ENCODE measurements at places on chromosomes 5 and 9.

DNA sequence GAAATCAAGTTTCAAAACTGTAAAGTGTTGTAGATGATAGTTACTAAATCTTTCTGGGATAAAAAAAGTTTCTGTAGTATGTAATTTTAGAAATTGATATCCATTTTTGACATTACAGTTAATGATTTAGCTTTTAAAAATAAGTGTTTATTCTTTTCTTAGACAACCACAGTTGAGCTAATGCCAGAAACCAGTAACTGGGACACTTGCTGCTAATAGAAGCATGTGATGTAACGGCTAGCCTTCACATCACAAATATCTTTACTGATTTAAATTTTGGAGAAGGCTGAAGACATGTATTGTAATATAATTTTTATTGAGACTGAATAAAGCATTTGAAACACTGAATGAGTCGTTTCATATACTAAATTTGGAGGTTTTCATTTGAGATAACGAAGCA is 18.8 kb downstream of the CSNK1G3 start:
- DNase-seq: no peak

GRCh38 chr5:37838152-37838932 is 1.5 kb downstream of the GDNF start:
- DNase-seq: no peak

DNA sequence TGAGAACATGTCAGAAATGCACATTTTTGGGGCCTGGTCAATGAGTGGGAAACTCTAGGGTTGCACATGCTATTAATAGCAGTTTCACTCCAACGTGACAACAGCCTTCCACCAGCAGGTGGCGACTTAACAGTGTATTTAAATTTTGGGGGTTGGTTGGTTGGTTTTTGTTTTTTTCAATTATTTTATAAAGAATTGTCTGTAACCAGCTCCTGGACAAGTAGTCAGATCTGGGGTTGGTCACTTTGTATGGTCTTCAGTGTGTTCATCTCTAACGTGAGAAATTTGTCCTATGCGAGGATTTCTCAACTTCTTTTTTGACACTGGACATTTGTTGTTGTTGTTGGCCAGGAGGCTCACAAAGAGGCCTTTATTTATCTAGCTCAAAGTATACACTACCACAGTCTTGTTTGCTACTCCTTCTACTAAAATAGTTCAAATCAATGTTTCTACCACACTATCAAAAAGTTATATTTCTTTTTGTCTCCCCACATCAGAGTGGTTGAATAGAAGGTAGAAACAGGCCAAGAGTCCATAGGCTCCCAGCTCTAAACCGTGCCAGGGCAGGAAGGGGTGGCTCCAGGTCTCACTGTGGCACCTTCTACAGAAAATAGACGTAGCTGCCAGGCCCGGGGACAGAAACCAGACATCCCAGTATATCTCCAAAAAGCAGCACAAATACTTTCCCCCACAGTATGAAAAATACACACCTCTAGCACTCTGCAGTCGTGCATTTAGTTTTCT is 110.4 kb downstream of the TRPM6 start:
- peak; percentile 10 for DNase-seq

- DNase-seq: no peak
Observed at GRCh38 chr9:107466826-107467225, 22.7 kb downstream of the KLF4 start.

GRCh38 chr5:135596157-135596763 is 17.5 kb upstream of the CXCL14 start:
- DNase-seq: no peak

- no peak for DNase-seq
Observed at GRCh38 chr9:79817438-79818004, 245.8 kb downstream of the TLE4 start.

- DNase-seq: no peak
Observed at GRCh38 chr5:132459983-132460838, 30.4 kb downstream of the IRF1 start.

DNA sequence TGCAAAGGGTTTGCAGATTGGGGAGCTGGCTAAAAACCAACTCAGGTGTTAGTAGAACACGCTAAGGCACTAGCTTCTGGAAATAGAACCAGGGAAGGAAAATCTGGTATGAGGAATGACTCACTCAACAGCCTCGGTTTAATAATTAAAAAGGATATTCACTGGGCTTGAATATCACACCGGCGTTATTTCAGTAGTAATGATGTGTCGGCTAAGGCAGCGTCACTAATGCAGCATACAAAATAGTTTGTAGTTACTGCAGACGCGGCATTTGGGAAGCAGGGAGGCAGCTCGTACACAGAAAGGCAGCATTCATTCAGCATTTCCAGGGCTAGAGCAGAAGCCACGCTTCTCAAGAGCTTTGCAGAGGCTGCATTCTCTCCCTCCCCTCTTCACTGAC is 1.7 kb downstream of the ADRA1B start:
- DNase-seq: no peak

- no peak for DNase-seq
Observed at GRCh38 chr5:111469903-111470302, 42.4 kb downstream of the STARD4 start.

- DNase-seq: no peak
Observed at GRCh38 chr9:113633782-113634595, 170.5 kb downstream of the RGS3 start.

DNA sequence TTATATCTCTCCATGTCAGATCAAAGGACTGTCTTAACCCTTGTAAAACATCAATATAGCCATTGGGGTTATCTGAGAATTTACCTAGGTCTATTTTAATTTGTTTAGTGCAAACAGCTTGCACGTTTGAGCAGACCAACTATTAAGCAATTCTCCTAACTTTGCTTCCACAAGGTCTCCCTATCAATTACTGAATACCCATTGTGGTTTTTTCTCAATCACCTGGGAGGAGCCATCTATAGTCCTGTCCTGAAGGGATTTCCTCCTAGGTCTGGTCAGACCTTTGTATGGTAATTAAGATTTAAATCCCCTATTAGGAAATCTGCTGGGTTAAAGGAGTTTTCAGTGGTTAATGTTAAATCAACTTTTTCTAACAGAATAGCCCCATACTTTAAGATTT is 48.9 kb upstream of the S1PR3 start:
- no peak for DNase-seq

- DNase-seq: no peak
Observed at GRCh38 chr9:125547368-125547767, 159.6 kb downstream of the MAPKAP1 start.

GRCh38 chr5:493758-494157 is 30.5 kb downstream of the SLC9A3 start:
- no peak for DNase-seq

GRCh38 chr9:135524130-135524861 is 3.1 kb downstream of the LCN1 start:
- DNase-seq: no peak

DNA sequence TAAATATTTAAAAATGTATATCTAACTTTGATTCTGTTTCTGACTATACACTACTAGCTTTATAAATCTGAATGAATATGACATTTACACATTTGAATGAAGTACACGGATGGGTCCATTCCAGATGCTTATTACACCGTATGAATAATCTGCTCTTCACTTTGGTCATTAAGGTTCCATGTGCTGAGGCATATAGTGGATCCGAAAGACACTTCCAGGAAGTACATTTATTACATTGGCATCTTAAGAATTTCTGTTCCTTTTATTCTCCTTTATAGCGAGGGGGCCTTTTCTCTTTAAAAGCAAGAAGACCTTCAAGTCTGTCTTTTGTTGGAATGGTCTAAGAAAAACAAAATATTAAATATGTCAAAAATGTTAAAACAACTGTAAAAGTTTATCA is 147.6 kb downstream of the AUH start:
- no peak for DNase-seq

DNA sequence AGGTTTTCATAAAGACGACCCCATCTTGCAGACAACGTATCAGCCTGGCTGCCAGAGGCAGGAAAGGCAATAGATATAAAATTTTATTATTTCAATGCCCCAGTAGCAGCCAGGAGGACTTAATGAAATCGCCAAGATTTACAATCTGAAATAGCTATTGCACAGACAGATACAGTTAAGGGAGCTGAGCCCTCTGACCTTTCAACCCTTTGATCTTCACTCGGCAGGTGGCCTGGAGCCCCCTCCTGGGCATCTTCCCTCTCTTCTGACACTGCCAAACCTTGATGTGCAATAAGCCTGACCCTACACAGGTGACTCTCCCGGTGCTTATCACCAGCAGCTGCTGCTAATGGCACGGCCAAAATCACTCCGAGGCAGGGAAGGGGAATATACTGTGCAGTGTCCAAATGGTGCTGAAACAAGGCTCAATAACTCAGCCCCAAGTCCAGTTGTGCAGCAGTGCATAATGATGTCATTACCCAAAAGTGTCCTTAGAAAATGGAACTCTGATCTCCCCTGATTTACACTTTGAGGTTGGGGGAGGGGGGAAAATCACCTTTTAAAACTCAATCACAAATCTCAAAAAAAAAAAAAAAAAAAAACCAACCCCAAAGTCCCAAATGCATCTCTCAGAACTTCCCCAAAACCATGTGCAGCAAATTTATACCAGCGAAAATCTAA is 242.0 kb downstream of the CRB2 start:
- no peak for DNase-seq

DNA sequence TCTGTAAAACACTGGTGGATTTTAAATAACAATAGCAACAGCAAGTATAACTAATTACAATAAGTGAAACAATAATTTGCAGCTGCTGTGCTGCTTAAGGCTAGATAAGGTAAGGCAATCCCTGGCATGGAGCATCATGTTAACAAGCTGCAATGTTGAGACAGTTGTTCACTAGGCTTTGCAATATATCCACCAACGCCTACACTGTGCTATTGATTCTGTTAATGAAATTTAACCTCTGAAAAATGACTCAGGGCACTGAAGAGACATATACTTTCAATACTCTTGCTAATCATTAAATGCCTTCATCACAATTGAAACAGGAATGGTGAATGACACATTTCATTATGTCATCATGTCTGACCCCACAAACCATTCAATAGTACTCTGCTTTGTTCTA is 255.0 kb downstream of the EFNA5 start:
- no peak for DNase-seq

DNA sequence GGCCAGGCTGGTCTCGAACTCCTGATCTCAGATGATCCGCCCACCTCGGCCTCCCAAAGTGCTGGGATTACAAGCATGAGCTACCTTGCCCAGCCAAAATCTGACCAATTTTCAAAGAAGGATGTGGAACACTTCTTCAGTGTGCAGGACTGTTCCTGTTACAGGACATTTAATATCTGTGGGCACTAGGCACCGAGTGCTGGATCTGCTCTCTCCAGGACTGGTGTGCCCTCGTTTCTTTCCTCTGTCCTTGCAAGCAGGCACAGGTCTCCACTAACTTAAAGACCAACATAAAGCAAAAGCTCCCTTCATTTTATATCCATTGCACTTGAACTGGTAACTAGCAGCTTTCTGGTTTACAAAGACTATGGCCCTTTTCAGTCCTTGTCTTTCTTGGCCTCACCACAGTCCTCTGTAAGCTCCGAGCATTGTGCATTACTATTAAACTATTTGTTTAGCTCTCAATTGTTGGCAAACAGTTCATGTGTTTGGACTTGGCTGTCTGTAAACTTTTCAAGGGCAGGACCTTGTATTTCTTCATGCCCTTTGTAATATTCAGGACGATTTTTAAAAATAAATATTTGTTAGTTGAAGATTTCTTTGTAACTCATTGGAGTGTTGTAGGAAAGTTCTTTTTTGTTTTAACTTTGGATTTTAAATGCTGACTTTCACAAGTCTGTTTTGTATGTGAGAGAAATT is 37.3 kb downstream of the ARHGEF28 start:
- DNase-seq: no peak

- no peak for DNase-seq
Observed at GRCh38 chr5:39257554-39257953, 38.2 kb upstream of the FYB1 start.

DNA sequence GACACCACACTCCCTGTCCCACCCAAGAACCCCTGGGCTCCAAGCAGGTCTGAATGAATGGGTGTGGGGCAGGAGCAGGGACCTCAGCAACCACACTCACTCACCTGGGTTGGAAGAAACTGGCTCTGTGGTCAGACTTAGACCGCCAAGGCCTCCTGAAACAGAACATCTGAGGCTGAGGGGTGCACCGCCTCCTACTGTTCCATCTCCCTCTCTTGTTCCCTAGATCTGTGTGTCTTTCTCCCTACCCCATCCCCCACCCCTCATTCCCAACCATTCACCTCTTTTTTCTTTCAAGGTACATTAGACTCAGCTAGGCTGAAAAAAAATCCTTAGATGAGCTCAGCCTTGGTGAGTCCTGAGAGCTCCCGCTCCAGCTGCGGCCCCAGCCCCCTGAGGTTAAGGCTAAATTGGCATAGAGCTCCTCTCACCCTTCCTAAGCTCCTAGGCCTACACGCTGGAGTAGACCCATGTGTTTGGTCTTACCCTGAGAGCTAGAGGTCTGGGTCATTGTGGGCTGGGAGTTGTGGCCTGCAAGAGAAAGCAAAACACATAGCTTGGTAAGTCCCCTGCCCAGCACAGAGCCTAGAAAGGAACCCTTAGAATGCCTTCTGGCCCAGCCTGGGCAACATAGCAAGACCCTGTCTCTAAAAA is 4.8 kb downstream of the ECSCR start:
- DNase-seq: no peak

DNA sequence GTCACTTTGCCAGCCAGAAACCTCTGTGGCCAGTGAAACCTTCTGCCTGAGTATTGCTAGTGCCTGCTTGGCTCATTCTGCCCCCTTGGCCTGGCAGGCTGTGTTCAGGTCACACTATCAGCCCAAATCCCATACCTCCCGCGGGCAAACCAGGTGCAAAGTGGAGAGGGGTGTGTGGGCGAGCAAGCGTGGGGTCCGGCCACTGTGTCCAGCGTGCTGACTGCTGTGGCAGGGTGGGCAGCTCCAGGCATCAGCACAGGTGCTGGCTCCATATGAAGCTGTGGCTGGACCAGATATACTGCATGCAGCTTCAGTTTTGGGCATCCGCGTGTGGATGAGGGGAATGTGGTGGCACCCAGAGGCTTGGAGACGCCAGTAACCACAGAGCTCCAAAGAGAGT is 576.5 kb upstream of the EDIL3 start:
- no peak for DNase-seq

- no peak for DNase-seq
Observed at GRCh38 chr9:37650299-37650872, 368 bp upstream of the FRMPD1 start.

GRCh38 chr5:1564182-1564748 is 40.5 kb upstream of the LPCAT1 start:
- no peak for DNase-seq

GRCh38 chr5:91848453-91848852 is 465.3 kb upstream of the ARRDC3 start:
- no peak for DNase-seq

- DNase-seq: peak; percentile 42
Observed at GRCh38 chr5:176817369-176817840, 7.0 kb downstream of the UNC5A start.

GRCh38 chr9:86838519-86839497 is 108.5 kb downstream of the GAS1 start:
- DNase-seq: no peak

GRCh38 chr9:87954230-87954629 is 20.1 kb downstream of the CDK20 start:
- no peak for DNase-seq

All from NCI-H2171 (cell line).